ENCODE measurements at places on chromosomes 3 and 15.

DNA sequence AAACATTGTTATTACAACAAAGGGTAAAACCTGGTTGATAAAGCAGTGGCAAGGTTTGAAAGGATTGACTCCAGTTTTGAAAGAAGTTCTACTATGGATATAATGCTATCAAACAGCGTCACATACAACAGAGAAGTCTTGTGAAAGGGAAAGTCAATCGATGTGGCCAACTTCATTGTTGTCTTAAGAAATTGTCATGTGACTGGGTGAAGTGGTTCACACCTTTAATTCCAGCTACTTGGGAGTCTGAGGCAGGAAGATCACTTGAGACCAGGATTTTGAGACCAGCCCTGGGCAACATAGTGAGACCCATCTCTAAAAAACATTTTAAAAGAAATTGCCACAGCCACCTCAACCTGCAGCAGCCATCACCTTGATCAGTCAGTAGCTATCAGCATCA, 6.2 kb upstream of the LXN start:
- no peak for DNase-seq

GRCh38 chr15:62719316-62719715, 323.2 kb upstream of the TPM1 start:
- no peak for DNase-seq

DNA sequence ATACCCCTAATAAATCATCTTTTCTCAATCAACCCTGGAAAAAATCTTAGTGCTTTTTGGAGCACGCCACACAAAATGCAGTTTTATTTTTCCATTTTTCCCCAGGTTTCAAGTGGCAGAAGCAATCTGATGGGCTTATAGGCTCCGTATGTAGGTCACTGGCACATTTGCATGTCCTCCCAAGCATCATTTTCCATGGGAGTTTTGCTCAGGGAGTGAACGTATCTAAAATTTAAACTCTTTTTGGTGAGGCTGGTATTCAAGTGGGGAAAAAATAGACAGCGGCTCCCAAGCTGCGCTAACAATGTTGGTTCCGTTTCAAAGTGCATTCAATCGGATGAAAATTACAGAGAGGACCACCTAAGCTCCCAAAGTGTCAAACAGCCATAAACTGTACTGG, 233.4 kb downstream of the MEX3B start:
- no peak for DNase-seq

DNA sequence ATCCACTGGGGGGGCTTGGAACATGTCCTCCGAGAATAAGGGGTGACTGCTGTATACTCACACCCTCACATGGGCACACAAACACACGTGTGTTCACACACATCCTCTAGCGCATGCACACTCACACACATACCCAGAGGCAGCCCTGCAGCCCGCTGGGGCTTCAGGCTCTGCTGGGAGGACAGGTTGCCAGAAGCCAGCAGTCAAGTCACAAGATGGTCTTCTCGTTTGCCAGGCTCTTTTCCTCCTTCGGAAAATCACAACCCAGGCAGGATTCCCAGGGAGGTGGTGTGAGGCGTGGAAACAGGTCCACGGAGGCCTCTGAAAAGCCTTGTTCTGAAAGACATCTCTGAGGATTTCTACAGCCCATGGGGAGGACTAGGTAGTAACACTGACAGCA, 26.8 kb downstream of the MEGF11 start:
- DNase-seq = no peak

DNA sequence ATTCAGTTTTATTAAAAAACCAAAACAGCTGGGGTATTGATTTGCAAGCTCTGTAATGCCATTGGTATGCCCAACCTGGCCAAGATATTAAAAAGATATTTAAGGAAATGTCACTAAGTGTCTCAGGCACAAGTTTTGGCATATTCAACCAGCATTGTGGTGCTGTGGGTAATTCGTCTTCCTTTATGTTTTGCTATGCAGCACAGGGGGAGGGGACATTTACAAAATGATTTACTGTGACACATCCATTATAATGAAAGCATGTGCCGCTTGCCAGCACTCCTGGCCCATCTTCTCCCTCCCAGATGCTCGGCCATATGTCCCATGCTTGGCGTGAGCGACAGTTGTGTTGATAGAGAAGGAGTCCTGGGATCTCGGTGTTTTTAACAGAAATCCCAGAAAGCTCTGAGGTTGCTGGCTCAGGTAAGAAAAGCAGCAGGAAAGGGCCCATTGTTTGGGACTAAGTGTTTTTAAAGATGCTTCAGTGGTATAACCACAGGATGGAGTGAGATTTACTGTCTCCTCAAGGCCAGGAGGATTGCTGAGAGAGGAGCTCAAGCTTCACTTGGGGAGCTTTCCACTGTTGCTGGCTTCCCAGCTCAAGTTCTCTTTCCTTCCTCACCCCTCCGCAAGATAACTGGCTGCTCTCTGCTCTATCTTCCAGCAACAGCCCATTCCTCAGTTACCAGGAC, 158.2 kb upstream of the TSC22D2 start:
- DNase-seq = no peak

- no peak for DNase-seq
Observed at GRCh38 chr3:18415167-18415566, 10.0 kb downstream of the SATB1 start.

GRCh38 chr3:123961508-123961856, 453 bp upstream of the CCDC14 start:
- DNase-seq = no peak

DNA sequence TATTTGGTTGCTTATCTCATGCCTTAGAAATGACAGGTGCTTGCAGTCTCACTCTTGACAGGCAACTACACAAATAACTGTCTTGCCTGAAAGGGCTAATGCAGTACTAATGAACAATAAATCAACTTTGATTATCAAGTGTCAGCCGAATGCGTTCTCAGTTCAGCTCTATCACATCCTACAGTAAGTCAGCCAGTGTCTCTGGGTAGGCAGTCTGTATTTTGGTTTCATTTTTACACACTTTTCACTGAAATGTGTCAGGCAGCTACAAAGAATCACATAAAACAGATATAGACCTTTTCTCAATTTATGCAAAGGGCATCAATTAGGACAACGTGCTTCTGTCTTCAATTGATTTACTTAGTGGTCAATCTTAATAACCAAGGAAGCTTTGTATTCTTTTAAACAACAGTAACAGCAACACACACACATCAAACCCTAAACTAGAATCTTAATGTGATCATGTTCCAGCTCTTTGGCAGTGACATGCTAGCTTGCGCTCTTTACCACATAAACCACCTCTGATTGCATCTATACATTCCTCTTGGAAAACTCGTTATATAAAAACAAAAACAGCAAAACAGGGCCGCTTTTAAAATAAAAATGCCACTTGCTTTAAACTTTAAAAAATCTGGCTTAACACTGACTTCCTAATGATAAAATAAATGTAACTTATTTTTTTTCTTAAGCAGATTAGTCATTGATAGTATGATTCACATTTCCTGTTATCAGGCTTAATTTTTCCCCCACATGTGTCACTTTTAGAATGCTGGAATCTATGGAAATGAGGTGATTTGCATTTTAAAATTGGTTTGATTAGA, 520.4 kb downstream of the FOXP1 start:
- DNase-seq = peak; percentile 76

GRCh38 chr3:120587332-120587975, 8.7 kb upstream of the NDUFB4 start:
- DNase-seq = no peak

- peak; percentile 23 for DNase-seq
Observed at GRCh38 chr3:158845765-158846350, 44.0 kb downstream of the MFSD1 start.
